ENCODE measurements at places on chromosomes 7 and 10. TPM values are rescaled to one million over a fixed set of nuclear protein-coding genes. Genes with fewer than 3 reads are reported as not detected.
A peak's percentile ranks its signal among the peaks of the same experiment; 100 is the strongest.

Gene RSPH10B2
- not detected for polyA plus RNA-seq

Gene ABCB1
- 0.50 TPM for polyA plus RNA-seq

Gene PSMC2
- polyA plus RNA-seq, result 140 TPM

Gene PUS7
- 2.1 TPM for polyA plus RNA-seq

Gene VWA2
- not detected for polyA plus RNA-seq

Gene OR2A12
- not detected for polyA plus RNA-seq

Gene HDAC9
- polyA plus RNA-seq, result 5.5 TPM

DNA sequence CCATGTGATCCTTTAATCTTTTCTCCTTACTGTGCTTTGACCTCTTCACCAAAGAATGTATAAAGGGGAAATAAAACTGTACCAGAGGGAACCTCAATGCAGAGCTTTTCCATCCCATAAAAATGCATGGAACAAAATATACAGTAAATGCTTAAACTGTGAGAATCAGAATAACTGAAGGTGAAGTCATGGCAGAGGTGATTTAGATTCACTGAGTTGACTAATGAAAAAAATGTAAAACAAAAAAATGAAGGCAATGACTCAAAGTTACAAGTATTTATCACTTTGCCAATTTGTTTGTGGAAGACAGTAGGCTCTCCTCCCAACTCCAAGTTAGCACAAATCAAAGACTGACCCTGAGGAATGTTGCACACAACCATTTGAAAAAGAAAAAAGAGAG is 1331.6 kb upstream of the SORCS1 start:
- no peak for DNase-seq

DNA sequence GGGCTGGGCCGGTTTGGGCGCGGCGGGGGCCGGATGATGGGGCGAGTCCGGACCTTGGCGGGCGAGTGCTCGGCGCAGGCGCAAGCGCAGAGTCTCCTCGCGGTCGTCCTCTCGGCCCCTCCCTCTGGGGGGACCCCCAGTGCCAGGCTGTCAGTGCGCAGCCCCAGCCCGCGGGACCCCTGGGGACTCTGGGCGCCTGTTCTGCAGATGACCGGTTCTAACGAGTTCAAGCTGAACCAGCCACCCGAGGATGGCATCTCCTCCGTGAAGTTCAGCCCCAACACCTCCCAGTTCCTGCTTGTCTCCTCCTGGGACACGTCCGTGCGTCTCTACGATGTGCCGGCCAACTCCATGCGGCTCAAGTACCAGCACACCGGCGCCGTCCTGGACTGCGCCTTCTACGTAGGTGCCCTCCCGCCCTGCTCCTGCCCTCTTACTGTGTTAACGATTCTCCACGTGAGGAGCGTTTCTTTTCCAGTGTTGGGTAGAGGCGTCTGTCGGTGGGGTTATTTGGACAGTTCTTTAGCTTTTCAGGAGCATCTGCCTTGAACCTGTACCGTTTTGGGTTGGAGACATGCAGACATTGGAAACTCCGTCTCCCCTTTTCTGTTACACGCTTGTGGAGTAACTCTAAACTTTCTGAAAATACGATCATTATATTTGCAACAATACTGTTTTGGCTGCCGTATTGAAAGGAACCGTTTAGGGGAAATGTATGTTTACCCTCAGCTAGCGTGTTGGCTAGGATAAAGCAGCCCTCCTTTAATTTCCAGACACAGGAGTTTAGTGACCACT is 706 bp downstream of the BUB3 start:
- peak; percentile 81 for DNase-seq

DNA sequence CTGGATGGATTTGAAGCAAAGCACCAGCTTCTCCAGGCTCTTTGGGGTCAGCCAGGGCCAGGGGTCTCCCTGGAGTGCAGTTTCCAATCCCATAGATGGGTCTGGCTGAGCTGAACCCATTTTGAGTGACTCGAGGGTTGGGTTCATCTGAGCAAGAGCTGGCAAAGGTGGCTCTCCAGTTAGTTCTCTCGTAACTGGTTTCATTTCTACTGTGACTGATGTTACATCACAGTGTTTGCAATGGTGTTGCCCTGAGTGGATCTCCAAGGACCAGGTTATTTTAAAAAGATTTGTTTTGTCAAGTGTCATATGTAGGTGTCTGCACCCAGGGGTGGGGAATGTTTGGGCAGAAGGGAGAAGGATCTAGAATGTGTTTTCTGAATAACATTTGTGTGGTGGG is 14.2 kb downstream of the LEP start:
- DNase-seq, result no peak

- peak; percentile 51 for DNase-seq
These were observed 33.4 kb downstream of the CCDC6 start for GRCh38 chr10:59872892-59873463.

GRCh38 chr7:521221-522070 is 1.8 kb upstream of the PDGFA start:
- peak; percentile 93 for DNase-seq

- no peak for DNase-seq
These were observed 56.9 kb upstream of the NPY start for GRCh38 chr7:24227068-24227467.

- DNase-seq, result no peak
These were observed 3.1 kb downstream of the CD36 start for GRCh38 chr7:80641548-80641947.

- no peak for DNase-seq
These were observed 14.5 kb upstream of the LRRC4 start for GRCh38 chr7:128045766-128046165.

DNA sequence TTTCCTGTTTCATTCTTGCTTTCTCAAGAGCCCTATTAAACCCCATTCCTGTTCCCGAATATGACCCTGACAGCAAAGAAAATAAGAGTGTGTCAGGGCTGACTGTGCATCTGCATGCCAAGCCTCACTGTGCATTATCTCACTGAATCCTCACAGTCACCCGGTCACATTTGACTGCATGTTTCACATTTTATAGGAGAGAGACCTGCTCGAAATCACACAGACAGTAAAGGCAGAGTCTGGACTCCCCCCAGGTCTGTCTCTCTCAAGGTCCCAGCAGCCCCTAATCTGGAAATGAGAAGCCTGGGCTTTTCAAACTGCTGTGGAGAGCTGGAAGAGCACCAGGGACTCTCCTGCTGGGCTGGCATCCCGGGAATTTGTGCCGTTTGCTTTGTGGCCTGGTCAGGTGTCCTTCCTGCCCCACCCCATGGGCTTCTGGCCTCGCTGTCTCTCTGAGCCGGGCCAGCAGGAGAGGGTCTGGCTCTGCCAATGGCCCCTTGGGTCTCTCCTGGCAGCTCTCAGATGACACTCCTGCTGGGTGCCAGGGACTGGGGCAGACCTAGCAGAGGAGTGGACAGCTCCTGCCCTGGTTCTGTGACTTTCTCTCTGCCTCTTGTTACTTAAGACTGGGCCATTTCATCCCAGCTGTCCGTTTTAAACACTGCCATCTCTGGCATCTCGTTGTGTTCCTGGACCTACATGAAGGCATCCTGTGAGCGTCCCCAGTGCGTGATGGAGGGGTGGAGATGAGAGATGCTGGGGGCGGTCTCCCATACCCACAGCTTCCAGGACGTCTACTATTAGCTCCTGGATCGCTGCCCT is 173.6 kb downstream of the ARHGAP12 start:
- DNase-seq, result no peak

DNA sequence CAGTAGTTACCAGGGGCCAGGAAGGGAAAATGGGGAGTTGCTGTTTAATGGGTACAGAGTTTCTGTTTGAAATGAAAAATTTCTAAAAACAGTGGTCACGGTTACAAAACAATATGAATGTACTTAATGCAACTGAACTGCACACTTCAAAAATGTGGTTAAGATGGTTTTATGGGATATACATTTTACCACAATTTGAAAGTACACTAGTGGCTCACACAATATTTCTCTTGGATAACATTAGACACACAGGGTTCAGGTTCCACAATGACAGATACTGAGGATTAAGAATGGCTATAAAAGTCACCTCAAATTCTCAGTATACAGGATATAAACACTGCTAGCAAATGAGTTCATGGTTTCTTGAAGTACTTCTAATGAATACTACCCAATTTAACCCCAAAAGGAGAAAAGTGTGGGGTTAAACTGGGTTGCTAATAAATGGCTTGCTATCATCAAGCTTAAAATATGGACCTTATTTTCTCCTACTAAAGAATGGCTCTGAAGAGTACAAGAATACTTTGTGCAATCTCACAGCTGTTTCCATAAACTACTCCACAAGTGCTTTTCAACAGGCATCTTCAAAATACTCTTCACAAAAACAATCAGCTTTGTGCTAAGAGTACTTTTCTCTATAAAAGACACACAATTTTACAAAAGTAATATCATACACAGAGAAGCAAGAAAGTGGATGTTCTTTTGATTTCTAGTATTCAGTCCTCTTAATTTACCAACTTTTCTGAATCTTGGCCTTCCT is 92.9 kb downstream of the SRPK2 start:
- no peak for DNase-seq

DNA sequence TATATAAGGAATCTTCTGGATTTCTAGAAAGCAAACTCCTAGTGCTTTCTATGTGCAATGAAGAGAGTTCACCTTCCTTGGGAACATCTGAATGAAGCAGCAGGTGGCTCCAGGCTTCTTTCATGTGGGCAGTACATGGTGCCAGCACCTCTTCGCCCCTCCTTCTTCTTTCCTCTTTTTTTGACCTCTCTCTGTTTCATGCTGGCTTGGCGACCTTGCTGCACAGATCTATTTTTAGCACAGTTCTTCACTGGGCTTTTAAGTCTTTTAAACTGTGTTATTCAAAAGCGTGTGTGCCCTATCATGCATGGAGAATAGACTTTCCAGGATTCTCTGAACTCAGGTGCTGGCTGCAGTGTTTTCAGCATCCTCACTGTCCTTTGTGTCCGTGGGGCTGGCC is 400.3 kb upstream of the PRKCQ start:
- no peak for DNase-seq

DNA sequence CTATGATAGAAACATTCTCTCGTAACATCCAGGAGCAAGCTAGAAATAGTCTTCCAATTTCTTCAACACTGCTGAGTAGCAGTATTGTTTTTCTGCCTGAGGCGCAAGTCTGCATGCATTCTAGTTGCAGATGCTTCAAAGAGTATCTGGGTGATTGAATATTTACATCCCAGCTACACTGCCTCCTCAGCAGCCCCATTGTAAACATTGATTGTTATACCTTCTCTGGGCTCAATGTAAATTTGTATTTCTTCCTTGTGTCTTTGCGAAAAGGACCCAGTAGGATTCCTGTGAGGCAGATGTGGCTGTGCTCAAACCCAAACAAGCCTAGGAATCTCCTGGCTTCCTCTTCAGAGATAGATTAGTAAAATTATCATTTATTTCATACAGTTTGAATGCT is 320.7 kb downstream of the CDC14C start:
- DNase-seq, result no peak

DNA sequence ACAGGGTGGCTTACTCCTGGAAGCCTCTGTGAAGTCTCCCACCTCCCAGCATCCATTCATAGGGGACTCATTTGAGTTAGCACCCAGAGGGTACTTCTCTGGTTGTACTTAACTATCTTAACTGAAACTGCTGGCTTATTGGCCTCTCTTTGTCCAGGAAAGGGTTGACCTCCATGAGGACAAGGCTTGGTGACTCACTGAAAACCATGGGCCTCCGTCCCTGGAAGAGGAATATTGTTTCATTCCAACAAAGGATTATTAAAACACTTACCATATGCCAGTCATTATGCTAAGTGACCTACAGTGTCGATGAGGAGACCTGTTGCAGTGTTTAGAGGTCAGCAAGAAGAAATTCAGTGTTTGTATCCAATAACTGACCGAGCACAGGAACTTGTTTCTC is 175.9 kb downstream of the PLPP4 start:
- no peak for DNase-seq

DNA sequence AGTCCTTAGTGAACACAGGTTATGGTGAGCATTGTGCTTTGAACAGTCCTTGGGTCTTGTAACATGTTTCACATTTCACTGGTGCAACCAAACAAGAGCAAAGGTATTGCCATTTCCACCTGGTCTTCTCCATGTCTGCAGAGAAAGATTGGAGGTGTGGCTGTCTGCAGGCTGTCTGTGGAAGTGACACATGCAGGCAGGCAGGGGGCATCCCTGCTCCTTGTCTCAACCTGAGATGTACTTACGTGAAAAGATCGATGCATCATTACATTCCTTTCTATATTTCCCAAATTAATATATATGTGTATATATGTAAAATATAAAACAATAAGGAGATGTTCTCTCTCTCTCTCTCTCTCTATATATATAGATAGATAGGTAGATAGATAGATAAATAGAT is 54.3 kb downstream of the LRRC18 start:
- no peak for DNase-seq

DNA sequence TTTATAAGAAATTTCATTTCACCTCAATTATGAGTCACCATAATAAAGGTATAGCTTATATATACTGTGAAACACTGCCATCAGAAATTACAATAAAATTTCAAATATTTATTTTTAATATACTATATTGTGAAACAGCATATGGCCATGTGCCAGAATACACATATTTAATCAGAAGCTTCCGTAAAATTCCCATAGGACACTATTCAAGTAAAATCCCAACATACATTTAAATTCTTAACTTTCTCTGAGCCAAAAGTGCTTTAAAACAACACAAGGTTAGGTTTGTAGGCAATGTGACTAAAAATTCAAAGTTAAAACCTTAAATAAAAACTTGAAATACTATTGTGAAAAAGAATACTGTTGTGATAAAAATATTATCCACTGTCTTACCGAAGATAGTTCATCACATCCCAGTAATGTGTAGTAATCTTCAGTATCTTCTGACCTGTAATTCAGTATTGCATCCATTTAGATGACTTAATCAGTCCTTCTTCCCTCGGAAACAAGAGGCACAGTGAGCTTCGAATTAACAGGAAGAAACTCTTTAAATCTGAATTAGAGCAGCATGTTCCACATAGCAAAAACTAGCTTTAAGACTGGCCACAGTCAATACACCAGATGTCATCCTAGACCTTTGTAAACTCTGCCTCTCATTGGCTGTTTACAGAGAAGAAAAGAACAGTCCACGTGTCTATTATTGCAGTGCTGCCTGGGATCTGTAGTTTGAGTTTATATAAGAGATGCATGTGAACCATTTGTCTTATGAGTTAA is at the start of gene DNAJC12:
Gene DNAJC12, minus strand, starts transcription at position 648 of the 774 bp plus-strand sequence. Its CDS starts 177 bp downstream, at position 471.
- no peak for DNase-seq

DNA sequence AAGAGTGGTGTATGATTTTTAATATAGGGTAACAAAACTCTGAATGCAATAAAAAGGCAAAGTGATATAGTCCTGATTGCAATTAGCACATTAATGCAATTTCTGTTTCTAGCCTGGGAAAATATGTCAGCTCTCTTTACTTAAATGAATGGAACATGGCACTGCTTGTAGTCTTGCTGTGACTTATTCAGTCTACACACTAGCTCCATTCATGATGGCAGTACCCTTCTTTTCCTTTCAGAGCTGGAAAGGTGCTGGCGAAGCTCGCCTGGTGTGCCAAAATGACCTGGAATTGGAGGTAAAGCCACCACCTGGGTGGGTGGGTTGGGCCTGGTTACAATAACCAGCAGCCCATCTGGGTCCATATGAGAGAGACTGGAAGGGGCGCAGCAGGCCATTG is 85.3 kb downstream of the ZNF365 start:
- DNase-seq, result no peak

DNA sequence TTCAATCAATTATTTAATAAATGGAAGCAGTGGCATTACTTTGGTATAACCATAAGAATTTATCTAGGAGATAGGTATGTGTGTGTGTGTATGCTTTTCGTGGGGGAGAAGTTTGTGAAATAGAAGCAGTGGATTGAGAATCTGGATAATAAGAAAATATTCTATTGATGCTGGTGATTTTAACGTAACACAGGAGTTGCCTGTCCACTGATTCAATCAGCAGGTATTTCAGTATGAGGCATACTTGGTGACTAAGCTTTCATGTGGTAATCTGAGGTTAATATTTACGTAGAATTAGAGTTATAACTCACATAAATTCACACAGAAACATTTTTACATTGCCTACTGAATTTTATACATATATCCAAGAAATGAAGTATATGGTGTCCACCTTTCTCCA is 568.0 kb downstream of the ZWINT start:
- no peak for DNase-seq

- DNase-seq, result no peak
These were observed 125.4 kb downstream of the DPP6 start for GRCh38 chr7:154177584-154177983.

All from right cardiac atrium (tissue), 5 donors.